ENCODE measurements at places on chromosomes 6 and 20.

GRCh38 chr20:59811681-59812171, 121.7 kb downstream of the SYCP2 start:
- ATAC-seq: no peak

DNA sequence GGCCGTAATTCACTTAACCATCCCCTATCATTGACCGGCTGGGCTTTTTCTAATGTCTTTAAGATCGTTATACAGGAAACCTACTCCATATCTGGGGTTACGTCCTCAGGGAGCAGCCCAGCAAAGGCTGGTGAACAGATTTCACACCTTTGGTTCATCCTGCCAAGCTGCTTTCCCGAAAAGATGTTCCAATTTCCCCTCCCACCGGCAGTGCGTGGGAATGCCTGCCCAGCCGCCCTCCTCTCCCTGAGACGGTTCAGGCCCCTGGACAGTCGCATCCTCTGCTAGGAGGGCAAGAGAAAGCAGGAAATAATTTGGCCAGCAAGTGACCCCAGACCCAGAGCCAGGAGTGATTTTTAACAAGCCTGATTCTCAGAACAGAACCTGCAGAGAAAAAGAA, 16.3 kb downstream of the SIRPA start:
- no peak for ATAC-seq

GRCh38 chr20:36181934-36182603, 27.5 kb downstream of the EPB41L1 start:
- ATAC-seq: no peak

GRCh38 chr6:132812255-132812732, 2.1 kb upstream of the RPS12 start:
- ATAC-seq: no peak

GRCh38 chr6:100664274-100665040, 199.7 kb upstream of the SIM1 start:
- ATAC-seq: peak; percentile 55

GRCh38 chr6:45728674-45729073, 287.0 kb downstream of the CLIC5 start:
- ATAC-seq: no peak

DNA sequence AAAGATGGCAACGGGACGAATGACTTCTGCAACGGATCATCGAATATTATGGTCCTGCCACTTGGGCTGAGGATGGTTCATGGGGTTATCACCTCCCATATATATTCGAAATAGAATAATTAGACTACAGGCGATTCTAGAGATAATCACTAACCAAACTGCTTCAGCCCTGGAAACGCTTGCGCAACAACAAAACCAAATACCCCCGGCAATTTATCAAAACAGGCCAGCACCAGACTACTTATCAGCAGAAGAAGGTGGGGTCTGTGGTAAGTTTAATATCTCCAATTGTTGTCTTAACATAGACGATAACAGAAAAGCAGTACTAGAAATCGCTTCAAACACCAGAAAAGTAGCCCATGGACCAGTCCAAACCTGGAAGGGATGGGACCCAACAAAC, 31.0 kb upstream of the ULBP3 start:
- ATAC-seq: no peak

- peak; percentile 70 for ATAC-seq
Observed at GRCh38 chr6:76351275-76351674, 278.8 kb upstream of the IMPG1 start.

DNA sequence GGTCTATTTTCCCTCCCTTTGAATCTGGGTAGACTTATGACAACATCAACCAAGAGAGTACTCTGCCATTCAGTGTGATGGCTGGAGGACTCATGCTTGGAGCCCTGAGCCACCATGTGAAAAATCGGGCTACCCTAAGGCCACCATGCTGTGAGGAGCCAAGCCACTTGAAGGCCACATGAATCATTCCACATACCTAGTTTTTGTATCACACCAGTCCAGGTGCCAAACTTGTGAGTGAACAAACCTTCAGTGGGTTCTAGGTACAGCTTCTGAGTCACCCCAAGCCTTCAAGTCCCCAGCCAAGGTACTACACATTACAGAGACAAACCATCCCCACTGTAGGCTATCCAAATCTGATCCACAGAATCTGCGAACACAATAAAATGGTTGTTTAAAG, 37.4 kb upstream of the E2F3 start:
- no peak for ATAC-seq

DNA sequence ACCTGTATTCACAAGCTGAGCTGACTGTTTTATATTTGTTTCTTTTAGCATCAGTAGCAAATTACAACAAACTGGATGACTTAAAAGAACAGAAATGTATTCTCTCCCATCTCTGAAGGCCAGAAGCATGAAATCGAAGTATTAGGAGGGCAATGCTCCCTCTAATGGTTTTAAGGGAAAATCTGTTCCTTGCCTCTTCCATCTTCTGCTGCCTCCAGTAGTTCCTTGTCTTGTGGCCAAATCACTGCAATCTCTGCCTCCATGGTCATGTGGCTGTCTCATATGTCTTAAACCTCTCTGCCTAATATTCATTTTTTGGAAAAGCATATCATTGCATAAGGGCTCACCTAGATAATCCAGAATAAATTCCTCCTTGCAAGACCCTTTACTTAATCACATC, 25.2 kb upstream of the ASCC3 start:
- ATAC-seq: no peak

DNA sequence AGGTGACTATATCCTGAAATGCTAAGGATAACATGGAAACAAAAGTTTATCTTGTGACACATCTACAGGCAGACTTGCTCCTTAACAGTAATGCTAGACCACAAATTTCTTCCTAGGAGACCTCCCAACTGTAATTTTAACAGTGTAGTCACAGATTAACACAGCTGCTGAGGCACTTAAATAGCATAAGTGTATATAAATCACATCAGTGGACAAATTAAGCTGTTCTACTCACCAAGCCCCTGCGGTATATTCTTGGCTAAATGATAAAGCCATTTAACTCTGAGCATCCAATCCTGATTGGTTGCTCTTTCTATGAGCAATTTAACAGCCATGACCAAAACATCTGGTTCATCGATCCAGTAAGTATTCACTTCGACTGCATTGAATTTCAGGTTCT, 73.3 kb upstream of the LYRM2 start:
- no peak for ATAC-seq

DNA sequence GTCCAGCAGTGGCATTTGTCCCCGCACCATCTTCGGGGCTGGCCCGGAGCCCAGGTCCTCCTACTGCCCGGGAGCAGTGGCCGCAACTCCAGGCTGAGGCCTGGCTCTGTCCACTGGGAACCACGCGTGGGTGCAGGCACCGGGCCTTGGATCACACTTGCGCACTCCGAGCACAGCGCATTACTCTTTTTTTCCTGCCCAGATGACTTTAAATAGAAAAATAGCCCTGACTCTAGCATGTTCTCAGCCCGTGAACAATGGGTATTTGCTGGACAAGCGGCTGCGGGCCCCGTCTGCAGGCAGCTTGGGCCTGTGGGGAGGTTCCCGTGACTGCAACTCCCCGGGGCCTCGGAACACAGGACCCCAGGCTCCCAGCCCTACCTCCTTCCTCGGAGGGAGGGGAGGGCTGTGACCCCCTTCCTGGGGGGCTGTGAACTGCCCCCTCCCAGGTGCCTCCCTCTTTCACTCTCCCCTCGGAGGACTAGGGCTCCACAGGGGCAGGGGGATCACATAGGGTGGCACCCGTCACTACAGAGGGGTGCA, 162.2 kb downstream of the TBXT start:
- ATAC-seq: no peak

DNA sequence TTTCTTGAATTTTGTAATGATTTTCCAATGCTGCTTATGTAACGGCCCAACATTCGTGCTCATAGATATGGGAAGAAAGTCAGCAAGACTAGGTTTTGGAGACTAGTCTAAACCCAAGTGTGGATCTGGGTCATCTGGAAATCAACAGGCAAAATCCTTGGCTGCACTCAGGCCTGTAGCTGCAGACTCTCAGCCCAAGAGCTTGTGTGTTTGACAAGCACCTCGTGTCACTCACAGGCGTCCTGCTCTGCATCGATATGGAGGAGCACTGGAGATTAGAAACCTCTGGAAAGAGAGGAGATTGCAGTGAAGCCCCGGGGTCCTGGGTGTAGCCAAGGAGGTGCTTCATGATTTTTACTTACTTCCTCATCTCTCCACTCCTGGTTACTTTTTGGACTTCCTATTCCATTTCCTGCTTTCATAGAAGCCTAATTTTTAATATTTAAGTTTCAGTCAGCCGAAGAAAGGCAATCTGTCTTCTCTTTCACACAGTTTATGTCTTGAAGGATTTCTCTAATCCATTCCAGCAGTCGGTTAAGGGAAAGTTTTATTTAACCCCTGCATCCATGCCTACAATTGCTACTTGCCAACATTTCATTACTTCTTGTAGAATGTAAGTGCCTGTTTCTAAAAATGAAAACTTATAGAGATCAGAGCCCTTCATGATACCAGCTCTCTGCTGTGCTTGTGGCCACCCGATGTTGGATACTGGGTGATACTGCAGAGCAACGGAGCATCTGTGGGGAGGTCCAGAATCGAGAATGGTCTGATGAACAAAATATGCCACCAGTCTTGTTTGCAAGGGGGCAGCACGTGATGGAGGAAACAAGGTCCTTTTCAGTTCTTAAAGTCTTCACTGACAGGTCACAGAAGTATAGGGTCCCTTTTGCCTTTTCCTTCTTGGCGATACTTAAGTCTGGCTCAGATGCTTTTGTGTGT, 296.3 kb downstream of the QKI start:
- no peak for ATAC-seq

DNA sequence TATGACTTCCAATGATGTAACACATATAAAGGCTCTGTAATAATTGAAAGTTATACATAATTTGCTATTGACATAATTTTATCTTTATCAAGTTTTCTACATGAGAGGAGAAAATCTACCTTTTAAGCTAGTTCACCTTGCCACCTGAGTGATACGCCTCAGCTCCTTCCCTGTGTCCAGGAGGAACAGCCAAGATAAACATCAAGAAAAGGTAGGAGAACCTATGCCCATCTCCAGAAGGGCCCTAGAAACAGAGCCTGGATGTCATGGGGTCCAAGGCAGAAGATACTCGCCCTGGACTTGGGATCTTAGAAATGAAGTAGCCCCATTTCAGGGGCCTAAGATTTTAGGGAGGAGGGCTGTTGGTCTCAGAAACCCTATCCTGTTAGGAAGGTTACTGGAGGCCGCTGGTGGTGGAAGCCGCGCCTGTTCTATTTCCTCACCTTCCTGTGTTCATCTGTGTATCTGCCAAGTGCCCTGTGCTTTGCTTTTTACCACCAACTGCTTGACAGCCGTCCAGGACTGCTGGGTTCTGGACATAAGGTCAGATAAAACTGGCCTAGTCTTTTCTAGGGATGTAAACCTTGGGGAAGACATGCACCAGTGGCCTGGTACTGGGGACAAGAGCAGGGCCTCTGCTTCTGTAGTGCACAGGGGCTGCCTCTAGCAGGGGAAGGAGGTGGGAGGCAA, 178.5 kb downstream of the ARID1B start:
- ATAC-seq: no peak

DNA sequence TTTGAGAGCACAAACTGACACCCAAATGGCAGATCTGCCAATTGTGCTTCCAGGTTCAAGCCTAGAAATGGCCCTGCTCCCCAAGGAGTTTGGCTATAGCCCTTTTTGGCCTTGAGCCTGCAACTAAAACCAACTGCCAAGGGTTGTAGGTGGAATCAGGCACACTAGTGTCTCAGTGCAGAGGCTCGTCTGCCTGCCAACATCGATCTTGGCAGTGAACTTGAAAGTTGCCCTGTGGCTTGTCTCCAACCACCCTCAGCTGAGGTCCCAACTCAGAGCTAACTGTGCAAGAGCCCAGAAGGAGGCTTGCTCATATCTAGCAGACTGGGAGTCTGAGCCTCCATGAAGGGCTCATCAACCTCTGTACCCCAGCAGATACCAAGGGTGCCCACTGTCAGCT, 92.7 kb upstream of the GLP1R start:
- no peak for ATAC-seq

DNA sequence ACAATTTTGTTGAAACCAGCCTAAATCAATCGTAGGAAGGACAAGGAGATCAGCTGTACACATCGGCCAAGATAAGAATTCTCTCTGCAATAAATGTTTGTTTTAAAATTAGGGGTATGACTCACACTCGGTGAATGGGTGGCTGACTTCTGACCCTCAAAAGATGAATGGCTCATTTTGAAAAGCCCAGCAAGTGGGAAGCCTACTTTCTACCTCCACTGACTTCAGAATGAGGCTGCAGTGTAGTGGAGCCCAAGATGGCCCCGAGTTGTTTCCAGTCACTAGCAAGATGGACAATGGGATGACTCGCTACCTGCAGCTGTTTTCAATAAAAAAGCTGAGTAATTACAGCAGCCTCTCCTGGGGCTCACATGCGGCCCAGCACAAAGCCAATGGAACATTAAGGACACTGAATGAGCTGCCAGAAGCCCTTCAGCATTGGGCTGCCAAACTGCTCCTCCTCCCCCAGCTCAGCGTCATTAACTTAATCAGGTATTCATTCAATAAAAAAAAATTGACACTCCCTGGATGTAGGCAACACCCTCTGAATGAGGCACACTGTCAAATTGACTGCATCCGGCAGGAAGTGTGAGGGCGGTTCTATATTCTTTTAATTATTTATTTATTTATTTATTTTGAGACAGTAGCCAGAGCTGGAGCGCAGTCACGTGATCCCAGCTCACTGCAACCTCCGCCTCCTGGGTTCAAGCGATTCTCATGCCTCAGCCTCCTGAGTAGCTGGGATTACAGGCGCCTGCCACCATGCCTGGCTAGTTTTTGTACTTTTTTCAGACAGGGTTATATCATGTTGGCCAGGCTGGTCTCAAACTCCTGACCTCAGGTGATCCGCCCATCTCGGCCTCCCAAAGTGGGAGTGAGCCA, 107.3 kb downstream of the GMPR start:
- peak; percentile 92 for ATAC-seq

DNA sequence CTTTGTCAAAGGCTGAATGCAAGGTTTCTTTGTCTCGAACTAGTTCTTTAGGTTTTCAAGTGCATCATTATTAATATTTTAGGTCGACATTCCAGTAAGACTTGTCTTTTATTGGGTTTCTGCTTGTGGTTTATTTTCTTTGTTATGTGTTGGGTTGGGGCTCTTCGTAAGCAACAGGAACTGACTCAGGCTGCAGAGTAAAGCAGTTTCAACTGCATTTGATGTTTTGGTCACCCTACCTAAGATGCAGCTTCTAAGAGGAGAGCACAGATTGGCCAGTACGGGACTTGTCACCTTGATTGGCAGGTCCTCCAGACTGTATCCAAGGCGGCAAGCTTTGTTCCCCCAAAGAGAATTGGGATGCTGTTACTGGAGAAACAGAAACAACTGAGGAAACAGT, 149.5 kb upstream of the SULF2 start:
- ATAC-seq: no peak

GRCh38 chr20:35669221-35669620, 4.5 kb upstream of the CPNE1 start:
- no peak for ATAC-seq

Measured in SK-N-SH treated with all-trans-retinoic acid at 6 μM for 48 hours (cell line).